ENCODE measurements at places on chromosomes 3 and 15. TPM values are rescaled to one million over a fixed set of nuclear protein-coding genes. Genes with fewer than 3 reads are reported as not detected.

EPHB1 gene
- 3.7 TPM for total RNA-seq

MOBP gene
- total RNA-seq, result 0.19 TPM

PEAK1 gene
- 78.6 TPM for total RNA-seq

ACAD11 gene
- 18.6 TPM for total RNA-seq

RYR3 gene
- 9.7 TPM for total RNA-seq

PHLDB2 gene
- total RNA-seq, result 135 TPM

DPPA2 gene
- total RNA-seq, result not detected
